ENCODE measurements at places on chromosomes 2 and 18.

- DNase-seq = no peak
Observed at GRCh38 chr2:178309541-178309940, 115.2 kb downstream of the OSBPL6 start.

DNA sequence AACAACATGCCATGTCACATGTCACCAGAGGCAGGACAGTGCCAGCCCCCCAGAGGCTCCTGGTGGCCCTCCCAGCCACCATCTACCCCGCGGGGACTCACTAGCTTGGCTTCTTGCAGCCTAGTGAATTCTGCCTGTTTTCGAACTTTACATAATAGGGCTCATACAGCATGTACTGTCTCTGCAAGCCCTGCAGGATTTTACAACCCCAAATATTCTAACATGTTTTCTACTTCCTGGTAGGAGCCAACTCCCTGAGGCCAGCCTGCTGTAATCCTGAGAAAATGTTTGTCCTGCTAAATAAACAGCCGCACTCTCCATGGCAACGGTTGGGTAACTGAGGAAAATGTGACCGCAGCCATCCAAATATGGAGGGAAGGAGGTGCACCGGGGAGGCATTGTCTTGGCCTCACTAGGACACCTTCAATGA, 2.7 kb downstream of the PER2 start:
- DNase-seq = no peak

DNA sequence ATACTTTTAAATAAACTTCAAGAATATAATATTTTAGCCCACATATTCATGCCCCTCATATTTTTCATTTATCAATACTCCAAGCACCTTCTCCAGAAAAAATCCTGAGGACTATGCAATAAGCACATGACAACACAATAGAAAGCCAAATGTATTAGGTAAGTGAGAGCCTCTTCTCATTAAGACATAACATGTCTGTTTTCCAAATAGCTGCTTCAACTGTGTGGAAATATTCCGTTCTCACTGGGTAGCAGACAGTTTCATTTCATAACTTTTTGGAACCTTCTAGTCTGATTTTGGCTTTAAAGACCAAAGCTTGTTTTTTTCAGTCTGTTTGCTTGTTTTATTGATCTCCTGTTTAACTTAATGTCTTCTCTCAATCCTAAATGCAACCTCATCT, 137.8 kb downstream of the PIK3C3 start:
- no peak for DNase-seq

DNA sequence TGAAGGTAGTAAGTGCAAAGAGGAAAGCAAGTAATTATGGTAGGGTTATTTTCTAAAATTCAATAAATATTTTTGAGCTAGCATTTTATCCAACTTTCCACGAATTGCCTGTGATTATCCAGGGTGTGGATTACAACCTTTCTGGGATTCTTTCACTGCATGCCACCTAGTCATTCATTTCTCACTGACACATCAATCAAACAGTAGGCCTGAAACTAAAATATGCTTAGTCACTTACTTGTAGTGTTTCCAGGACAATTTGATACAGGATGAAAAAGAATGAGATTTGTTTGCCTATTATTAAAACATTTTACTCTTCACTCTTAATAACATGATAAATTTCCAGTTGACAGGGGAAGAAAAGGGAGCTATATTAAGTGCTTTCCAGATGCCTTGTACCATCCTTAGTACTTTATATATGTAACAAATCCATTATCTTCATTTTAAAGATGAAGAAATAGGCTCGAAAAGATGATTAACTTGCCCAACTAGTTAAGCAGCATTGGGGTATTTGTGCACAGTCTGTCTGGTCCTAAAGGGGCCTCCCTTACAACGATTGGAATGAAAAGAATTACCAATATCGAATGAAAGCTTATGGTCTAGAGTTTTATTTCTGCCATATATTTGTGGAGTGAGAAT, 70.4 kb downstream of the KCTD1 start:
- no peak for DNase-seq

DNA sequence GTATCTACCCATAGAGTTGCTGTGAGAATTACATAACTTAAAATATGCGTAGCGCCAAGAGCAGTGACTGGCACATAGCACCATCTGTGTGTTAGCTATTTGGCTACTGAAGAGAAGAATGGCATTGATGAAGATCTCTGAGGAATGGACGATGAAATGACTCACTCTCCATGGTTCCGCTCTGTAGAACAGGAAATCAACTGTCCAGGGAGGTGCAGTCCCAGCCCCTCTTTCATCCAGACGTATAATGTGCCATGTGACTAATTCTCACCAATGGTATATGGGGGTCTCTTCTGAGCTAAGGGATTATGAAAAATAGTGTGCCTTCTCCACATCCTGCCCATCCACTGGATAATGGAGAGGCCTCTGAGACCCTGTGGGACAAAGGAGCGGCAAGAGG, 254.8 kb downstream of the CYP26B1 start:
- no peak for DNase-seq

- no peak for DNase-seq
Observed at GRCh38 chr18:62368100-62368499, 43.0 kb downstream of the TNFRSF11A start.

DNA sequence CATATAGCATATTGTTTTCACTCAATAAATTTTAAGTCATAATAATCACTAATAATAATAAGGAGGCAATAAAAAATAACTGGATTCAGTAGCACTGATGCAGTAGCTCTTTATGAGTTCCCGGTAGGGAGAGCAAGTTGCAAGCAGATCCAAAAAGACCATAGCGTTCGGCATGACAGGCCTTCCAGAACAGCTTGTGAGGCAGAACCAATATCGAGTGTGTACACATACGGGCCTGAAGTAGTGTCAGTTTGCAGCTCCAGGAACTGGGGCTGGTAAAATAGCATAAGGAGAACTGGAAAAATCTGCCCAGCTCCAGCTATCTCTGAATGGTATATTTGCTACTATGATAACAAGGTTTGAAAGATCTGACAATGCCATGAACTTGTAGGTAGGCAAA, 1607.8 kb upstream of the PIK3C3 start:
- no peak for DNase-seq

GRCh38 chr2:1272835-1273234, 140.4 kb upstream of the TPO start:
- DNase-seq = no peak

DNA sequence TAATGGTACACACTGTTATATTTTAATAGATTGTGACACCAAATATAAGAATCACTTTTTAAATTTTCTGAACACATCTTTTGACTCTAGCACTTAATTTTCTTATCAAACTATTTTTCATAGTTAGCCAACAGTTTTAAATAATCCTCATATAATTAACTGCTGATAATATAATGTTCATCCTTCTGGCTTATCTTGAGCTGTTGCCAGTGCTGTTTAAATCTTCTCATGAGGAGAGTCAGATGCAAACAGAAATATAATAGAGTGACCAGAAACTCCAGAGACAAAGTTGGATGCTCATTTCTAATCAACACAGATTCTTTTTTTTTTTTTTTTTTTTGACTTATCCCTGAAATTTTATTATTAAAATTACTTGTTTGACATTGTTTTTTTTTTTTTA, 282.6 kb downstream of the SPAG16 start:
- no peak for DNase-seq

- DNase-seq = no peak
Observed at GRCh38 chr2:220269367-220269766, 641.9 kb downstream of the SLC4A3 start.

DNA sequence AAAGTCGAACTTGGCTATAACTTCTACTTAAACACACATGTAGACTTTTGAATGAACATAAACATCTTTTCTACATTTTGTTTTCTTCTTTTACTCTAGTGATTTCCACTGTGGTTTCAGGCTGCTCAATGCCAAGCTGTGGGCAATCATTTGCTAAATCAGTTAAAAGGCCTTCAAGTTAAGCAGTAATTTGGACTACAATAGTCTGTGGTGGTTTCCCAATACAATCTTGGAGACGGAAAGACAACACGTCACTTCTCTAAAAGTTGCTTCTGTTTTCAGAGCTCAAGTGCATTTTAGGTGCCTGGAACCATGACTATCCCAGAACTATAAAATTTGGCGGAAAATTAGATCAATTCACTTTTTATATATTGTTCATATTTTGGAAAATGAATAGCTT, 69.4 kb downstream of the TXNL1 start:
- no peak for DNase-seq
